ENCODE measurements at places on chromosomes 11 and 22. TPM values are rescaled to one million over a fixed set of nuclear protein-coding genes. Genes with fewer than 3 reads are reported as not detected.

DNA sequence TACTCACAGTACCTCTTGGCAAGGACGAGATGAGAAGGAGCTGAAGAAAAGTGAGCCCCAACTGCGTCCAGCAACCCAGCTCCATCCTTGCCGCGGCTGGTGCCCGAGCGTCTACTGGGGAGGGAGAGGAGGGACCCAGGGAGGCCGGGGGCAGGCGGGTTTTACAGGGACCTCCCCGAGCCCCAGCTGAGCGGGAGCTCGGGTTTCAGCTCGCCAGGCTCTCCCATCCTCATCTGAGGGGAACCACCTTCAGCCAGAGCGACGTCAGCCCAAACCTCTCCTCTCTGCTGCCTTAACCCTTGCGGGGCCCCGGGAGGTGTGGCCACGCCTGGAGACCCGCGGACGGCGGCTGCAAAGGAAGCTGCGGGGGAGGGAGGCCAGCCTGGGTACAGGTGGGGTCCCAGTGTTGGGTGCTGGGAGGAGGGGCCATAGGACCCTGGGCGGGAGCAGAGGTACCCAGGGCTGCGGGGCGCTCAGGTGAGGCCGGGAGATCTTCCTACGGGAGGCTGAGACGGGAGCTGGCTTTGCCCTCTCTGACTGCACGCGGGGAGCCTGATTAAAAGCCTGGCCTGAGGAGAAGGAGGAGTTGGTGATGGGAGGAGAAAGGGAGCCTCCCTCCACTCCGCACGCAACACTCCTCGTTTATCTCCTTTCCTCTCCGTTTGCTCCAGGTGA, at the start of gene PAMR1:
Gene PAMR1 (minus strand): TSS at position 116 of the 675 bp plus-strand sequence. CDS start 31 bp downstream, at position 85.
- H3K27me3 ChIP-seq, result peaks cover 64% of the 10 kb centered on the region
- H3K36me3 ChIP-seq, result no peaks in the 10 kb centered on the region
- H3K27ac ChIP-seq, result no peak within 1 kb of the TSS
- DNase-seq, result peak; percentile 35

DNA sequence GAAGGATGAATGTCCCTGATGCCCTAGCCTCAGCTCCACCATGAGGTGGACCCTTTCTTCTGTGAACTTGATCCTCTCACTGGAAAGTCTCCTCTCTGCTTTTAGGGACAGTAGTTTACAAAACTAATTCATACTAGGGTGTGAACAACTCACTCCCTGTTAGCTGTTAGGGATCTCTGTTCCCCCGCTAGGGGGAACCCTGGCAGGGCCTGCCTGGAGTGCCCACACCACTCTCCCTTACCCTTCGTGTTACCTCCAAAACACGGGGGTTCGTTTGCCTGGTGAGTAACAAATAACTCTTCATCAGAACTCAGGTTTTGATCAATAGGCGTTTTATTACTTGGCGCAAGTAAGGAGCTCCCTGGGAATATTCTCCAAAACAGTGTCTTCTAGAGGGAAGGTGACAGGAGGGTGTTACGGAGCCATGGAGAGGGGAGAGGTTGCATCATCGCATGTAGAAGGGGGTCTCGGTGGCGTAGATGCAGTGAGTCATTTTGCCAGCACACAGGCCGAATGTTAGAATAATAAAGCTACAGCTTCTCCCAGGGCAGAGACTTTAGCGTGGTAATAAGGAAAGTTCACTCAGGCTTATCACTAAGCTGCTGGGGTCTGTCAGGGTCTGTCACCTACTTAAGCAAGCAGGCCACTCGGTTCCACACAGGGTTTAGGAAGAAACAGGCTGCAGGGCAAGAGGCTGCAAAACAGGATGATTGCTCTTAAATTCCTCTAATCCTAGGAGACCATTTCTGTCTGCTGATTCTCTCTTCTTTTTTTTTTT, 45.8 kb downstream of the C11orf96 start:
- H3K27ac ChIP-seq, result no peak overlapping the region
- H3K4me3 ChIP-seq, result no peak overlapping the region
- no peaks in the 10 kb centered on the region for H3K36me3 ChIP-seq

DNA sequence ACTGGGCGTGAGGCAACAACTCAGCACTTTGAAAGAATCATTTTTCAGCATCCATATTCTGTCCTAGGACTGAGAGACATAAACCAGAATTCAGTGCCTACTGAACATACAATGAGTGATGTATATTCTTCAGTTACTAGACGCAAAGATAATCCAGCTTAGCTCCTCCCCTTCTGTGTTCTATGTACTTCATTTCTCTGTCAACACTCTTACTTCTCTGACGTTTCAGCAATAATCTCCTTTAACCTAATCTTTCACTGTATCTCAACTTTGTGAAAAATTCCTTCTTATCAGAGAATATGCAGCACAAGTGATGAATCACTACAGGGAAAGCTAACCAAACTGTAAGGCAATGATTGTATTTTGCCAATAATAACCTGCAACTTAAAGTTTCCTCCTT, 2.5 kb upstream of the OR51B5 start:
- no peak overlapping the region for H3K27ac ChIP-seq
- DNase-seq, result no peak
- no peaks in the 10 kb centered on the region for H3K4me1 ChIP-seq
- no peak overlapping the region for H3K4me3 ChIP-seq

- no peak overlapping the region for H3K4me3 ChIP-seq
- no peak overlapping the region for H3K27ac ChIP-seq
- H3K36me3 ChIP-seq, result no peaks in the 10 kb centered on the region
- H3K27me3 ChIP-seq, result peaks cover 1% of the 10 kb centered on the region
Observed at GRCh38 chr11:75423721-75424120, 9.3 kb downstream of the KLHL35 start.

DNA sequence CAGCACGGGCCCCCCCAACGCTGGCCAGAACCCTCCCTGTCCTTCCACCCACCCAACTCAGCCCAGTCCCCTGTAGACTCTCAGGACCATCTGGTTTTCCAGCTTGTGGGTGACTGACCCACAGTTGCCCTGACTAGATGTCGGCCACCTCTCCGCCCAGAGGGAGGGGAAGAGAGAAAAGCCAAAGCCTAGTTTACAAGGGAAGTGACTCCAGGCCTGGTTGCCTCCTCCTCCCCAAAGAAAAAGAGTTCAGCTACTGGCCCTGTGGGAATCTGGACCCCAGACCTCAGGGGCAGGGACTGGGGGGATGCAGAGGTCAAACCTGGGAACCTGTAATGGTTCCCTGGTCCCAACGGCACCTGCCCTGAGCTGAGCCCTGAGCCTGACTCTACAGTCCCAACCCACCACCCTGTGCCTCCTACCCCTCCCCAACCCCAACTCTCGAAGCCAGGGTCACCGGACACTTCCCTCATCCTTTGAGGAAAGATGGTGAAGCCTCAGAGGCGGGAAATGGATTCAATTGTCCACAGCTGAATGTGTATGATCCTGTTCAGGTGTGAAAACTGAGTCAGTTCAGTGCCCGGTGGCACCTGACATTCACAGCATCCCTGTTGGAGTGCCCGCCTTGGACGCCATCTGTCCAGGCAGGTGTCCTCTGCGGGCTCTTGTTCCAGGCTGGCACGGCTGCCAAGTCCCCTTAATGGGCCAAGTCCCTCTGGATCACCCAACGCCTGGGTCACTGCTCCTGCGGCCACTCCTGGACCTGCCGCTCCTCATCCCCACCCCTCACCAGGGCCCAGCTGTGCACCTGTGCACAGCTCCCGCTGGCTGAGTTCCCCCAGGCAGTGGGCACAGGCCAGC, 21.0 kb upstream of the WNT7B start:
- no peak overlapping the region for H3K27ac ChIP-seq
- H3K36me3 ChIP-seq, result no peaks in the 10 kb centered on the region
- no peaks in the 10 kb centered on the region for H3K4me1 ChIP-seq
- no peak overlapping the region for H3K4me3 ChIP-seq
- DNase-seq, result no peak

DNA sequence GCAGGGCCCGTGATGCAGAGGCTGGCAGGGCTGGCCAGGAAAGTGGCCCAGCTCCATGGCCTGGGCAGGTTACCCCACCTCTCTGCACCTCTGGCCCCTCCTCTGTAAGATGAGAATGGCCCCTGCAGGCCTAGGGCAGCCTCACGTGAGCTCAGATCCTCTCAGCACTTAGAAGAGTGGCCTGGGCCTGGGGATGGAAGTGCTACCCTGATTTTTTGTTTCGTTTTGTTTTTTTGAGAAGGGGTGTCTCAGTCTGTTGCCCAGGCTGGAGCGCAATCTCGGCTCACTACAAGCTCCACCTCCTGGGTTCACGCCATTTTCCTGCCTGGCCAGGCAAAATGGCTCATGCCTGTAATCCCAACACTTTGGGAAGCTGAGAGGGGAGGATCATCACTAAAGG, 982 bp downstream of the APOBEC3H start:
- no peaks in the 10 kb centered on the region for H3K36me3 ChIP-seq
- H3K27ac ChIP-seq, result peak overlapping the region; percentile 91
- no peaks in the 10 kb centered on the region for H3K27me3 ChIP-seq
- no peak for DNase-seq
- H3K4me3 ChIP-seq, result peak overlapping the region; percentile 78

- H3K4me3 ChIP-seq, result no peak overlapping the region
- H3K36me3 ChIP-seq, result peaks cover 8% of the 10 kb centered on the region
- no peak overlapping the region for H3K27ac ChIP-seq
- H3K27me3 ChIP-seq, result no peaks in the 10 kb centered on the region
- DNase-seq, result no peak
Observed at GRCh38 chr22:47053726-47054141, 291.3 kb downstream of the TBC1D22A start.

- no peak for DNase-seq
- no peak overlapping the region for H3K27ac ChIP-seq
- H3K4me3 ChIP-seq, result no peak overlapping the region
- H3K36me3 ChIP-seq, result peaks cover 3% of the 10 kb centered on the region
Observed at GRCh38 chr11:18853086-18853720, 61.6 kb upstream of the PTPN5 start.

- no peaks in the 10 kb centered on the region for H3K36me3 ChIP-seq
- H3K4me3 ChIP-seq, result no peak overlapping the region
- H3K27ac ChIP-seq, result no peak overlapping the region
Observed at GRCh38 chr11:44450295-44450932, 115.0 kb upstream of the CD82 start.

DNA sequence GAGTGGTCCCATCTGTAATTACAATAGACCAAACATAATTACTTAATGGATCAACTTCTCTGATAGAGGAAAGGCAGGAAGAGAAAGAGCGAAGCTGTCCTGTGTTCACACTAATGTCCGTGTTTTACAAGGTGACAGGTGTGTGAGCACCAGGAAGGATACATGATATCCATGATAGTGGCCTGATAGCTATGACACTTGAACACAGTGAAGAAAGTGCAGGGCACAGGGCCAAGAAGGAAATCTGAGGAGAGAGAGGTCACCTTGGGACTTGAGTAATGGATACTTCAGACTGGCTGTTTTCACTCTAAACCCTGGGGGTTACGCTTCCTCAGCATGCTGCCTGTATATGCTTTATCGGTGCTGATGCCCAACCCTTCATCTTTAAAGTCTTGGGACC, 29.4 kb downstream of the TUB start:
- H3K27me3 ChIP-seq, result no peaks in the 10 kb centered on the region
- H3K36me3 ChIP-seq, result peaks cover 9% of the 10 kb centered on the region
- DNase-seq, result no peak
- H3K4me1 ChIP-seq, result no peaks in the 10 kb centered on the region
- no peak overlapping the region for H3K27ac ChIP-seq

DNA sequence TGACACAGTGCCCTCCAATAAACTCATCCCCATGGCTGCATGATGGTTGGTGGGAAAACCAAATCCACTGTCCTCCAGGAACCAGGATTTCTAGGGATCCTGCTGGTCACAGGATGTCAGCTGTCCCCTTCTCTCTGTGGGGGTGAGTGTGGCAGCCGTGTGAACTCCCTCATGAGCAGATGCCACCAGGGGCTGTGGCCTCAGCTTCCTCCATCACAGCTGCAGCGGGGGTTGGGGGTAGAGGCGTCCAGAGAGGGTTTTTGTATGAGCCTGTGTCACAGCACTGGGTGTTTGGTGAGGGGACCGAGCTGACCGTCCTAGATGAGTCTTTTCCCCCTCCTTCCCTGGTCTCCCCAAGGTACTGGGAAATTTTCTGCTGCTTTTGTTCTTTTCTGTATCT, 26.4 kb downstream of the IGLL5 start:
- H3K36me3 ChIP-seq, result no peaks in the 10 kb centered on the region
- no peak overlapping the region for H3K4me3 ChIP-seq
- peaks cover 4% of the 10 kb centered on the region for H3K27me3 ChIP-seq
- no peaks in the 10 kb centered on the region for H3K4me1 ChIP-seq
- no peak for DNase-seq

DNA sequence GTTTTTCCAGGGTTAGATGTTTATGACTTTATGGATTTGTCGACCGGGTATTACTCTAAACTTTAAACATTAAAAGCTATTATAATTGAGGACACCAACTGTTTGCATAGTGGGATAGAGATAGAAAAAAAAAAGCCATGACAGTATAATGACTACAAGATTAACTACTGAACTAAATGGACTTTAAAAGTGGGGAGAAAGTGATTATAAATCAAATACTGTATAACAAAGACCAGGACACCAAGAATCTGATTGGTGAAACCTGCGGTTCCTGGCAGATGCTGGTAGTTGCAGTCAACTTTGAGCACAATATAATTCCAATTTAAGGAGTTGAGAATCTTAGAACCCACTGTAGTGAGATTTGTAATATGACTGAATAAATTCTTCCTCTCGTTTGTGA, 2.5 kb downstream of the CRKL start:
- no peak for DNase-seq
- no peak overlapping the region for H3K27ac ChIP-seq
- peak overlapping the region; percentile 99 for H3K4me3 ChIP-seq
- H3K36me3 ChIP-seq, result peaks cover 22% of the 10 kb centered on the region
- H3K4me1 ChIP-seq, result peaks cover 39% of the 10 kb centered on the region
- no peaks in the 10 kb centered on the region for H3K27me3 ChIP-seq

- no peak for DNase-seq
- H3K4me1 ChIP-seq, result peaks cover 42% of the 10 kb centered on the region
- H3K36me3 ChIP-seq, result no peaks in the 10 kb centered on the region
- H3K27me3 ChIP-seq, result no peaks in the 10 kb centered on the region
Observed at GRCh38 chr11:94130298-94131046, 1.8 kb downstream of the PANX1 start.

- no peaks in the 10 kb centered on the region for H3K27me3 ChIP-seq
- peaks cover 11% of the 10 kb centered on the region for H3K4me1 ChIP-seq
- no peak for DNase-seq
- H3K4me3 ChIP-seq, result no peak overlapping the region
Observed at GRCh38 chr11:108558222-108558621, 35.3 kb downstream of the EXPH5 start.

The MED19 gene
- 12.9 TPM for total RNA-seq

The DESI1 gene
- 57.9 TPM for total RNA-seq

The HBG1 gene
- total RNA-seq, result not detected

The PACSIN3 gene
- 6.0 TPM for total RNA-seq

The CCDC89 gene
- not detected for total RNA-seq

The F2 gene
- 0.29 TPM for total RNA-seq

The TEAD1 gene
- 1.0 TPM for total RNA-seq

The MALAT1 gene
- total RNA-seq, result 8,046 TPM

The SF3A1 gene
- 255 TPM for total RNA-seq

The SHANK2 gene
- total RNA-seq, result not detected

The FGF4 gene
- not detected for total RNA-seq

The NCR3LG1 gene
- total RNA-seq, result 0.82 TPM

Data from activated CD4-positive, alpha-beta memory T cell treated with anti-CD3 and anti-CD28 coated beads for 36 hours (primary cell).